ENCODE measurements at places on chromosomes 3 and 15.
A peak's percentile ranks its signal among the peaks of the same experiment; 100 is the strongest.

DNA sequence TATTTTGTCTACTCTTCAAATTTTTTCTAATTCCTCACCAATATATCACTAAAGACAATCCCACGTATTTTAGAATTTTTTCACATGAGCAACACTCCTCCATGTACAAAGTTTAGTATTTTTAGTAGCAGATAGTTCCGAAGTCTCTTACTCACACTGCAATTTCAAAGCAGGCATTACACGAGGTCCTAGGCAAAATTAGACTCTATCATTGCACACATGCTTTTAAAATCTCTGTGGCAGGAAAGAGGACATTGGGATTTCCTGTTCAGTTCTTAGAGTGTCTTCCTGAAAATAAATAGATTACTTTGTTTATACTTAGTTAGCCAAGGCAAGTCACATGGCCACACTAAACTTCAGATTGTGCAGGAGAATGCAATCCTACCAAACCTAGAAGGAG, 847.7 kb downstream of the ROBO2 start:
- peak; percentile 0 for DNase-seq

DNA sequence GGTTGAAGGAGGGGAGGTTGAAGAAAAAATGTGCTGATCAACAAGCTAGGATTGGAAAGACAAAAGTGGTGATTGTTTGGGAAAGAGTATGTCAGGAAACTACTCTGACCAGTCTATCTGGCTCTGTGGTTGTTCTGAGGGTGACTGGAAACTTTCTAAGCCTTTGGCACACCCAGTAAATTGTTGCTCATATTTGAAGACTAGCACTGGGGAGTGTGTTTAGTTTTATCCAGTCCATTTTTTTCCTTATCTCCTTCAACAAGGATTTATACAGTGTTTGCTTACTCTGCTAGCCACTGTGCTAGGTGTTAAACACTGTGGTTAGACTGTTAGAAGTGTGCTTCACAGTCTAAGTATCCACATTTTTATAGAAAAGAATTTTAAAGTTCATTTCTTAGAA, 28.8 kb downstream of the PPM1L start:
- no peak for DNase-seq

- peak; percentile 52 for DNase-seq
These were observed 140.6 kb upstream of the SLITRK3 start for GRCh38 chr3:165336786-165337185.

DNA sequence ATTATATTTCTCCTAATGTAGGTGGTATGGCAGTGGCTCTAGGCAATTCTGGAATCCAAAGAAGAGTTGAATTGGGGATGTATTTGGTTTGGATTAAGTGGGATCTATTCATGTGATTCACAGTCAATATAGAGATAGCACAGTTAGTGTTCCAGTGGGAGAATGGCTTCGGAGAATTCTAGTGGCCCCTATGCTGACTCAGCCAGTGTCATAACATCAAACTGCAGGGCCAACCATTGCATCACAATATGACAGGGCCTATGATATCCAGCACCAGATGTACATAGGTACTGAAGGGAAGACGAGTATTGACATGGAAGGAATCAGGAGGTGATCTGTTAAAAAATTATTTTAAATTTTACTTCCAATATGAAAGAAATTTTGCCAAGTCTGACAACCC, 302.8 kb upstream of the UBE2E2 start:
- DNase-seq: no peak

DNA sequence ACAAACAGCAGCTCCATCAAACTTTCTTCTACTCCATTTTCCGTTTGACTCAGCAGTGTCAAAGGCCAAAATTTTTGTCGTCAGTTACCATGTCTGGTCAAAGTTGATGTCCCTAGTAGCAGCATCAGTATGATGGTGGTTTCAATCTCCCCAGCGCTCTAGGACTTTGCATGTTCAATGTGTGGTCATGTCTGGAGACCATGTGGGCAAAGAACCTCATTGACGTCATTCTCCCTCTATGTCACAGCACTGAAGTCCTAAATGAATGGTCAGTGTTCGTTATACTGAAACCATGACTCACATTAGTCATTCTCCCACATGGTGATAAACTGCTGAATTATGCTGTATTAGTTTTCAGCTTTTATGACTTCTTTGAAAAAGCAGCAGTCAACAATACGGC, 23.2 kb downstream of the SHC4 start:
- peak; percentile 94 for DNase-seq

GRCh38 chr3:188126276-188126675, 27.7 kb upstream of the LPP start:
- peak; percentile 60 for DNase-seq

GRCh38 chr15:61892140-61892539, 168.1 kb downstream of the VPS13C start:
- DNase-seq: no peak

GRCh38 chr15:97459771-97460170, 500.7 kb upstream of the ARRDC4 start:
- no peak for DNase-seq
